ENCODE measurements at places on chromosomes 13 and 19. TPM values are rescaled to one million over a fixed set of nuclear protein-coding genes. Genes with fewer than 3 reads are reported as not detected.

Gene FGF21
- not detected for total RNA-seq

Gene UPF1
- total RNA-seq = 37.3 TPM

Gene USE1
- total RNA-seq = 27.4 TPM

Gene SIN3B
- 26.0 TPM for total RNA-seq

Gene AMER2
- total RNA-seq = not detected

Gene TEX101
- total RNA-seq = not detected

Gene ZNF574
- total RNA-seq = 10.2 TPM

Gene S1PR4
- 1.0 TPM for total RNA-seq

Gene MTMR6
- total RNA-seq = 16.5 TPM
